ENCODE measurements at places on chromosomes 4 and X.

DNA sequence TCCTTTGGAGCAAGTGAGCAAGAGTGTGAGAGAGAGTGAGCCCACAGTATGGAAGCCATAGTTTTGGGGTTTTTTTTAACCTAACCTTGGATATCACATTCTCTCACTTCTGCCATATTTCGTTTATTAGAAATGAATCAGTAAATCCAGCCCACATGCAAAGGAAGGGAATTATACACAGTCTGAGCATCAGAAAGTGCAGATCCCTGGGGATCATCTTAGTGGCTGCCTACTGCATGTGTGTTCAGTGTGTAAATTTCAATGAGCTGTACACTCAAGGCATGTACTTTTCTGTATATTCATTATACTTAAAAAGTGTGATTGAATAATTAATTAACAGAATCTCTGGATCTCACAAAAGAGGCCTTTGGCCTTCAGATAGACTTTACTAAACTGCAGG, 133.8 kb upstream of the PRPS2 start:
- no peak for DNase-seq

- no peak for DNase-seq
Measured at GRCh38 chrX:32896088-32896487, 315.3 kb downstream of the DMD start.

GRCh38 chrX:108148524-108148923, 56.9 kb downstream of the ATG4A start:
- no peak for DNase-seq

GRCh38 chrX:93319609-93320008, 353.8 kb downstream of the NAP1L3 start:
- no peak for DNase-seq

GRCh38 chrX:18194688-18195087, 26.0 kb downstream of the BEND2 start:
- DNase-seq, result no peak

DNA sequence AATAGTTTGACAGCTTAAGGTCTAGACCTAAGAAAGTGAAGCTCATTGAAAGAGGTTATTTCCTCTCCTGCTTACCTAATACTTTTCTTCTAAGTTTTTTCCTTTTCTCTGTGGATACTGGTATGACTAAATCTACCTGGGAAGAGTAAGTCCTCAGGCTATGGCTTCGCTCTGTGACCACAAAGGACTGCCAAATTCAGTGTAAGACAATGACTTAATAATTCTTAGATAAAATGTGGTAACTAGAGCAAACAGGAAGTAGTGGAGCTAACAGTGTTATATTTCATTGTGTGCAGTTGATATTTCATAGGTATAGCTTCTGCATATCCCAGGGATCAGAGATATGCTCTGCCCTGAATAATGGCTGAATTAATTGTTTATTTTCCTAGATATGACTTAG, 418.9 kb downstream of the CCSER1 start:
- no peak for DNase-seq

DNA sequence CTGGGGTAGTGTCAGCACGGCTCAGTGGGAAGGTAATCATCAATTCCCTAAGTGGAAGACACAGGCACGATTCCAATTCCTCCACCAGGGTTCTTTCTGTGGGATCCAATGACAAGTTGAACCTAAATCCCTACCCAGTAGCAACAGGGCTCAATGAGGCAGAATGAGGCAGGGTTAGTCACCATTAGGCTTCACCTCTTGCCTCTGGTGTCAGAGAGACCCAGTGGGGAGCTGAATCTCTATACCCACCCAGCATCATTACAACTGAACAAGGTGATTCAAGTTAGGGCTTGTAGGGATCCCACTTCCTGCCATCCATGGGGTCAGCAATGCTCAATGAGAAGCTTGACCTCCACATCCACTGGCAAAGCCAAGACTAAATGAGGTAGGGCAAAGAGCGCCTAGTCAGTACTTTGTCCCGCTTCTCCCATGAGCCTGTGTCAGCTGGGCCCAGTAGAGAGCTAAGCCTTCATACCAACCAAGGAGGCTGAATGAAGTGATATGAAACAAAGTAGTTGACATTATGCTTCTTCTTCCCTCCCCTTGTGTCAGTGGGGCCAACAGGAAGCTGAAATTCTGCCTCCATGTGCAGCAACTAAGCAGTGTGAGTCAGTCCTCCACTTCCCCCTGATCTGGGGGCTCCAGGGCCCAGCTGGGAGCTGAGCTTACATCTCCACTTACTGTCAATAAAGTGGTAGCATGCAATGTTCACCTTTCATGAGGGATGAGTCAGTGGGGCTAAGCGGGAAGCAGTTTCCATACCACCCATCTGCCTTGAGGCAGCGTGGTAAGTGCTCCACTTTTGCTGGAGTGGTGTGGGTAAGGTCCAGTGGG, 36.4 kb upstream of the RBM41 start:
- DNase-seq, result peak; percentile 2

GRCh38 chr4:147753047-147753446, 21.2 kb downstream of the ARHGAP10 start:
- DNase-seq, result no peak

GRCh38 chr4:85445050-85445639, 29.8 kb upstream of the ARHGAP24 start:
- no peak for DNase-seq

DNA sequence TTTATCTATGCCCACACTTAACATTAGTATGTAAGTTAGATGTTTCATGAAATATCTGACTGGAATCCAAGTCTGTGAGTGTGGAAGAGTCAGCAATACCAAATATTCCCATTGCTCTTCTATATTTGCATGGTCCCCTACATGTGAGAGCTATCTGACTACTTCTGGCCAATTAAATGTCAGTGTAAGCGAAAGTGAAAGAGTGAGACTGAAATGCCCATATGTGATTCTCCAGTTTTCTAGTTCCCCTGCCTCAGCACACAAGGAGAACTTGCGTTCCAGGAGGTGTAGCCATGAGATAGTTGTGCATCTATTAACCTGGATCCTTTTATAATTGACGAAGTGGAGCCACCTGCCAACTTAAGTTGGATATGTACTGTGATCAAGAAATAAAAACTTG, 50.1 kb upstream of the GLRB start:
- DNase-seq, result no peak

- DNase-seq, result no peak
Measured at GRCh38 chr4:32672359-32672758, 1952.2 kb downstream of the PCDH7 start.

DNA sequence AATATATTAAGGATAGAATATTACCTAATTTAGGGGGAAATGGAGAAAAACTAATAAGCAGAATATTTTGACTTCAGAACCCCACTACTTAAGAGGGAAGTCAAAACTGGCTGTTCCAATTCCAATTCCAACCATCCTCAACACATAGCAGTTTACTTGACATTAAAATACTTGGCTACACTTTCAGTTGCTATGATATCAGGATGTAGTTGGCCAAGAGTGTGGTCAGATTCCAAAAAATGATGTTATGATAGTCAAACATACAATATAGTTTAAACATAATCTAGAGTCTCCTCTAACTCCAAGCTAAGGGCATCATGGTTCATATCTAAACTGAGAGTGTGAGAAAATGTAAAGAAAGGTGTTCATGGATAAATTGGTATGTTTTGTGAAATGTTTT, 16.5 kb upstream of the SMIM14 start:
- DNase-seq, result no peak

DNA sequence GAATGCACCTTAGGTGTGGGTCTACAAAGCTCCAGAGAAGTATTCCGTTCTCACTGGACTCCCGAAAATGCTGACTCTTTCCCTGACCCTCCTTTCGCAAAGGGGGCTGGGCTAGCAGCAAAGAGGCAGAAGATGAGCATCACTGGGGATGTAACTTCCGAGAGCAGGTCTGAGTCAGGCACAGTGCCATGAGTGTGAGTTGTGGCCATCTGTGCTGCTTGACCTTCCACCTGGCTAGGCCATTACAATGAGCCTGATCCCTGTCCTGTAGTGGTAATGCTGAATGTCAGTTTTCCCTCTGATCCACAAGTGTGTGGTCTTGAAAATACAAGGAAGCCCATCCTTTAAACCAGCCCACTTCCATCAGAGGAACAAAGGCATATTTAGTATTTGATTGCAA, 479.4 kb downstream of the AFF2 start:
- no peak for DNase-seq

- peak; percentile 28 for DNase-seq
Measured at GRCh38 chr4:74376888-74377483, 12.0 kb downstream of the EREG start.

DNA sequence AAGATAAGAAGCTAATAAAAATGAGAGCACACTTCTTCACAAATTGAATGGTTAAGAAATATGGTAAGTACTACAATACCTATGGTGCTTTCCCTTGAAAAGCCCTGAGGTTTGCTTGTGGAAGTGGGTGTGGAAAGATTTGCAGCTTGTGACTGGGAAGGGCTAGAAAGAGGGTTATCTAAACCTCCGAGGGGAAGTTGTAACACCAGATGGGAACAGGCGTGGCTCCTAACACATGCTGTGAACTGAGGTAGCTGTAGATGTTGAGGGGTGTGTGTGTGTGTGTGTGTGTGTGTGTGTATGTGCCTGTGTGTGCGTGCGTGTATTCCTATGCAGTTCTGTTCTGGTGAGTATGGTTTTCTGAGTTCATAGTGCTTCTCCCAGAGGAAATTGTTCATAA, 21.5 kb downstream of the FRMPD4 start:
- no peak for DNase-seq

GRCh38 chr4:176207839-176208238, 12.5 kb upstream of the SPATA4 start:
- no peak for DNase-seq

GRCh38 chrX:68232206-68232605, 201.1 kb downstream of the OPHN1 start:
- no peak for DNase-seq

DNA sequence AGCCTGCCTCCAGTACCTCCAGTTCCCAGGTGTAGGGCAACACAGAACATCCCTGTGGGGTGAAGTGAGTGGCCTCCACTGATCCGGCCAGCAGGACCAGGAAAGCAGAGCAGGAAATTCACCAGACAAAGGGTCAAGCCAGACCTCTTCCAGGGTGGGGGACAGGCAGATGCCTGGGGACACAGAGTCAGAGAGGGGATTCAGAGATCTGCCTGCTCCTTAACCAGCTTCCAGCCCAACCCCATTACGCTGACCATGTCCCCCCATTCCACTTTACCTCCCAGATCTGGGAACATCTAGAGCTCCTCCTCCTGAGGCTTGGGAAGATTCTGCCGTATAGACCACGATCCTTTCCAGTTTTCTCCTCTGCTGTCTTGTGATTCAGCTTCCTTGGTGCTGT, 72.9 kb upstream of the MTM1 start:
- no peak for DNase-seq

- no peak for DNase-seq
Measured at GRCh38 chrX:100615005-100615404, 21.6 kb downstream of the TSPAN6 start.

DNA sequence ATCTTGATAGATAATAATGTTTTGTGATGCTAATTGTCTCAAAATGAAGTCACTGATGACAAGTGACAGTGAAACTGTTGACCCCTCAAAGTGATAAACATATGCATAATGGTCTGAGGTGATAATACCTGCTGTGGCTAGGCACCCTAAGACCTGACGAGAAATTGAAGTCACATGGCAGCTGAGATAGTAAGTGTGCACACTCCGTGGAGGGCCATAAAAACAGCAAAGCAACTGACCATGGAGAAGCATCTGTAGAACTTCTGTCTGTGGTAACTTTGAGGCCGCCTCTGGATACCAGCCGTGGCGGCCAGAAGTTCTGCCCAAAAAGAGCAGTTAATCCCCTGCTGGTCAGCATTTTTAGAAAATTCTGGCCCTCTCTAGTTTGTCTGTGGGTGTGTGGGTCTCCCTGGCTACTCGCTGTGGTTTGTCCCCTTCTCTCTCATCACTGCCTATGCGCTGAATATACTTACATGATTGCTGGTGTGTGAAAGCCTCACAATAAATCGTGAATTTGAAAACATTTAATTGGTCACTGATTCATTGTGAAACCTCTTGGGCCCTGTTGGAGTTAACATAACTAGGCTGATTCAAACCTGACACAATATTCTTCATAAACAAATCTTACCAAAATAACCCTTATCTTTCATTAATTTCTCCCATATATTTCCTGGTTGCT, 50.6 kb downstream of the CCDC149 start:
- DNase-seq, result no peak

DNA sequence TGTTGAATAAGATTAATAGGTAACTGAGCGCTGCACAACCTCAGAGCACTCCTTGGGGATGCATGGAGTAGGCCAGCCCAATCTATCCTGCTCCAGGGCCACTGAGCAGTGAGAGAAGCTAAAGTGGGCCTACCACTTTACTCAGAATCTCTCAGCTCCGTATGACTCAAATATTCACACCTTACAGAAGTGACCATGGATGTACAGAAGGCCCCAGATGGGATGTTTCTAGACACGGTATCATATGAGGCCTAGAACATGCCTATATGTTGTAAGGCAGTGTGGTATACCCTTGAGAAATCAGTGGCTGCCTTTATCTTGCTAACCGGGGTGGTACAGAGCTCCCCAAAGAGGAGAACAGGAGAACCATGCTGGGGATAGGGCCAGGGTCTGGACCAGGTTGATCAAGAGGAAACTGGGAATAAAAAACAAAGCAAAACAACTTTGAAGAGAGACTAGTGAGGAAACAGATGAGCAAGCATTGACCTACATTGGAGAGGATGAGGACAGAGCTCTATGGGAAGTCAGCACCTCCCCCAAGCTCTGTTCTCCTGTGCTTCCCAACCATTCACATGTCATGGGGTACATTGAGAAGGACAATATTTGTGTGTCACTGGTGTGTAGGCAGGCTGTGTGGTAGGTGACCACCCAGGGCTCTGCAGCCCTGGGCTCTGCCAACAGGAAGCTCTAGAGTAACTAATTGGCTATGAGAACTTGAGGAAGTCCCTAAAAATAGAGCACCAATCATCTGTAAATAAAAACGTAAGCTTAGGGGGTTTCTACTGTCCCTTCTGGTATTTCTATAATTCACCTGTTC, 31.4 kb downstream of the HOPX start:
- no peak for DNase-seq

- DNase-seq, result no peak
Measured at GRCh38 chr4:114758066-114758465, 159.5 kb downstream of the UGT8 start.

DNA sequence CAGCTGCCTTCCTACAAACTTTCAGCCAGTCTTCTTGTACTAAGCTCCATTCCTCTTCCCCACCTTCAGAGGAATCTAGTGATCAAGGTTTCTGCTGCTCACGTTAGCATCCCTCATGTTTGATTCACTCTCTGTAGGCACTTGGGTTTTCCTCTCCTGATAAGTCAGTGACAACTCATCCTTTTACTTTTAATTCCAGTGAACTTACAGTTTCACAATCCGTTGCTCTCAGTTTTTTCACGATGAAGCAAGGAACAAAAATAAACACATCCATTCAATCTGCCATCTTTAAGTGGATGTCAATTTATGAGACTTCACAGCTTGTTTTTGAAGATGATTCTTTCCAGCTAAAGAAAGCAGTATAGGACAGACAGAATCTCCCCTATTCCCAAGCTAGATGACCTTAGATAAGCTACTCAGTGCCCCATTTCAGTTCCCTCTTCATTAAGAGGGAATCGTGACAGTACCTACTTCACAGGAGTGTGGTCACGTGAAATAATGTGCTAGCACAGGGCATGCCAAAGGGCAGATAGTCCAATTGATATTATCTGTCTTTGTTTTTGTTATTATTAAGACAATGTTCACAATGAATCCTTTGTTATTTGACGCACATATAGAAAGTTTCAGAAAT, 234.3 kb downstream of the PALLD start:
- DNase-seq, result no peak

GRCh38 chr4:127586922-127587571, 45.7 kb upstream of the INTU start:
- DNase-seq, result no peak

- DNase-seq, result no peak
Measured at GRCh38 chr4:183249854-183250253, 70.2 kb downstream of the CLDN22 start.

- no peak for DNase-seq
Measured at GRCh38 chrX:68889249-68889648, 60.4 kb downstream of the EFNB1 start.
